Suprapubic skin (tissue), 4 donors: ENCODE measurements at places on chromosomes 5 and 9. TPM values are rescaled to one million over a fixed set of nuclear protein-coding genes. Genes with fewer than 3 reads are reported as not detected.

The FAM221B gene
- not detected for total RNA-seq

DNA sequence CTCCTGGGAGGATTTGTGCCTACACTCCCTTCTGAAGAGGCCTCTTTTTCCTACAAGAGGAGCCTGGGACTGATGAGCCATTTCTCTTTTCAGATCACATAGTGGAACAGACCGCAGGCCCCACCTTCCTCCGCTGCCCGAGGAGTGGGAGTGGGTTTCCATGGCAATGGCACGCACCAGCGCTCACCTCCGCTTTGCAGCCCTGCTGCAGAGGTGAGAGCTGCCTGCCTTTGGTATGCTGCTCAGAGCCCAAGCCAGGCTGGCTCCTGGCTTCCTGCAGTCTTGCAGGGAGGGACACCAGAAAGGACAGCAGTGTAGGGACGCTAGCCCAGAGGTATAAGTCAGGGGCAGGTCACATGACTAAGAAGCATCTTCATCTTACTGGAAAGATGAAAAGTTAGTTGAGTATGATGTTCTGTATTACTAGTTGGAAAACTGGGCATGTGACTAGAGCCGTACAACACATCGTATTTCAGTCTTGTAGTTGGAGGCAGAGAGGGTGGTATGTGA lies 12.4 kb downstream of the PTTG1 start:
- no peak for DNase-seq

GRCh38 chr9:73131461-73131860 lies 20.2 kb upstream of the ANXA1 start:
- no peak for DNase-seq

- DNase-seq, result no peak
Measured at GRCh38 chr9:136660971-136661550, 1.7 kb upstream of the EGFL7 start.

DNA sequence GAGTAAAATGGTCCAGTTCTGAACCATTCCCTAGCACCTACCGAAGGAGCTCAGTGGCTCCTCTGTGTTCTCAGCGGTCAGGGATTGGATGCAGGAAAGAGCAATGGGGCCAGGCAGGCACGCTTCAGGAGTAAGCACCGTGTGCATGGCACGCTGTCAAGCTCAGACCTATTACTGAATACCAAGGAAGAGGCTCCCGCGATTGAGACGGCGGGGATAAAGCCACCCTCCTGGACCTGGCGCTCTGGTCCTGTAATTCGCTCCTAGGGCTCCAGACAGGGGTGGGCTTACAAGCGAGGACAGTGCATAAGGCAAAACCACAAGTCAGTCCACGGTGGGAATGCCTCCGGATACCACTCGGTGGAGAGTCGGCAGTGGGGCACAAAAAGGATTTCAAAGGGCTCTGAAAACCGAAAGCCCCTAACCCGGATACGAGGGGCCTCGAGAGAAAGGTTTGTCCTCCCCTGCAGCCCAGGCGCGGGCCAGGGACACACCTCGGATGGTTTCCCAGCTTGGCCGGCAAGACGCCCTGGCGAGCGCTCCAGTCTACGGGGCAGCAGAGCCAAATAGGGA lies 988 bp downstream of the OXCT1 start:
- DNase-seq, result no peak

The SH2D3C gene
- total RNA-seq, result 7.5 TPM

DNA sequence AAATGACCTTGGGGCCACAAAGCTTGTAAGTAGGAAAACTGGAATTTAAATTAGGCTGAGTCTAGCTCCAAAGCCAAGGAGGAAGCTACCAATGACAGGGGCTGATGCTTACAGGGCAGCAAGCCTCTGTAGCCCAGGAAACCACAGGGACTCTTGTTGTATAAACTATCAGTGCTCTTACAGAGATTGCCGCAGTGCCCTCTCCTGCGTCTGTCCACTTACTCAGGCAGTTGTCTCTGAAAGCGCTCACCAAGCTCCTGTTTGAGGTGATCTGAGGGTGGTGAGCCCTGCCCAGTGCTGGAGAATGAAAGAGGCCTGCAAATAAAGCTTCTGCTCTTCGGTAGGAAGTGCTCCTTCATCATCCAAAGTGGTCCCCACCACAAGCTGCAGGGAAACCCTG lies 498.8 kb downstream of the ARHGEF28 start:
- no peak for DNase-seq

DNA sequence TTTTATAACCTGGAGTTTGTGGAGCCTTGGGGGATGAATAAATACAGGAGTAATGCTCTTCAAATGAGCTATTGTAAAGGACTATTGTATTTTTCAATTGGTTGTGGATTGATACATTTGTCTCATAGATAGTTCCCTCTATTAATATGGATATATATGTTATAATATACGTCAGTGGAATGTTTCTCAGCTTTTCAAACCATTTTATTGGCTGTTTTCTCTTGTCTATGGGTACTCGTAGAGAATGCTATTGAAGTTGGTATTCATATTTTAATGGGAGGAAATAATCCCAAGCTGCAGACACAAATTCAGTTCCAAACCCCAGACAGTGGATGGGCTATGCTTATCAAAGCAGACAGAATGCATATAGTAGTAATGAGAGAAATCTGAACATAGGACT lies 181.8 kb upstream of the DAB2 start:
- no peak for DNase-seq

DNA sequence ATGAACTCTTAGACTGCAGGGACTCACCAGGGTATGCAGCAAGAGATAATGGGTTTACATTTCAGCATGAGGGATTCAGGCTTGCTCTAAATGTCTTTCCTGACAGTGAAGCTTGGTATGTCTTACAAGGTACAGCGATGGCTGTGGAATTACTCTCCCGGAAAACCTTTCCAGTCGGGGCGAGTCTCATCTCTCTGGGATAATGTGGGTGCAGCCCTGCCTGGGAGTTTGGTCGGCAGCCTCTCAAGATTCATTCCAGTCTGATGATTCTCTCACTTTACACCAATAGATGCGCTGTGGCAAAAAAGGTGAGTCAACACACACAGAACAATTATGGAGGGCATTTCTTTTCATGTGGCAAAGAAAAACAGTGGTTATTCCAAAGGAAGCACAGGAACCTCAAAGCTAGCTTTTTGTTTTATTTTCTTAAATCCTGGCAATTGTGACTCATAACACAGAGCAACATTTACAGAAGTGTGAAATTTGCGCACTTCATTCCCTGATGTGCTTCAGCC lies 190.3 kb downstream of the DCP2 start:
- no peak for DNase-seq

The NUTM2F gene
- total RNA-seq, result not detected

The PCA3 gene
- not detected for total RNA-seq

- no peak for DNase-seq
Measured at GRCh38 chr5:122112733-122113558, 16.4 kb upstream of the ZNF474 start.

DNA sequence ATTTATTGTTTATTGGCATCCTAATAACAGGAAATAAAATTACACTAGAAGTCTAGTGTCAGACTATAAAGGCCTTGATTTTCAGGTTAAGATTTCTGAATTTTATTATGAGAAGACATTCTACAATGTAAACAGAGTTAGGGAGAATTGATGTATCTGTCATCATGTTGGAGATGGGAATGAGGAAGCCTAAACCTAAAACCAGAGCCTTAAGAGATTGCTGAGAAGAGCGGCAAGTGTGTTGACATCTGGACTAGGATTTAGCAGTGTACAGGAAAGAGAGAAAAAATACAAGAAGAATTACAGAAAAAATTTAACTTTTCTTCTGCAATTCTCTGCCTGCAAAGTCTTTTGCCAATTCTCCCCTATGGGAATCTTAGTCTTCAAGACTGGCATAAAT lies 525.5 kb downstream of the NR2F1-AS1 start:
- no peak for DNase-seq

DNA sequence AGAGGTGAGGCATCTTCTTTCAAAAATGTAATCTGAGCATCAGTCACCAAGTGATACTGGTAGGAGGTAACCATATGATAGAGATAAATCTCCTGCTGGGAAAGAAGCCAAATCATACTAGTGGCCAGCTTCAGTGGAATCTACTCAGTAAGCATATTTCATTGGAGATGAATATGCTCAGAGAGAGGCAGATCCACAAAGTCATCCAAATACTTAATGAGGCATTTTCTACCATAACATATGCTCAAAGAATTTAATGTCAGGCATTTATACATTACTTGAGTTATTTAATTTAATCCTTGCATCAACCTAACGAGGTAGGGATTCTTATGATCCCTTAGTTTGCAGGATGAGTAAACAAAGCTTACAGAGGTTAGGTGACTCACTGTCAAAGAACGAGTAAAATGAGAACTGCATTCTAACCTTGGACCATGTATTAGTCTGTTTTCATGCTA lies 50.9 kb upstream of the DMRTA1 start:
- DNase-seq, result no peak

The MARCHF11 gene
- not detected for total RNA-seq

DNA sequence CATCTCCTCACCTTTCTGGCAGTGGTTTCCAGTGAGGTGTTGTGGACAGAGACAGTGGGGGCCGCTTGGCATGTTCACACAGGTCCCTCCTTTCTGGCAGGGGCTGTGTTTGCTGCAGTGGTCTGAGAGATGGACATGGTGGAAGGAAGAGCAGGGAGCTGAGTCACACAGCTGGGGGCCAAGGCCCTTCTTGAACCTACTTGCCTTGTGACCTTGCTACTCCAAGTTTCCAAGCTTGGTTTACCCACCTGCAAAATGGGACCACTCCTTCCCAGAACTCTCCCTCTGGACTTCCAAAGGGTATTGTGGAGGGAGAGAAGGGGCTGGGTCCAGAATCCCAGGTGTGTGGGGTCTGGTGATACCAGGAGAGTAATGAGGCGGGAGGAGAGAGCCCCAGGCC lies 4.1 kb downstream of the F12 start:
- no peak for DNase-seq

The LECT2 gene
- total RNA-seq, result not detected

GRCh38 chr5:117336208-117336607 lies 761.6 kb upstream of the SEMA6A start:
- DNase-seq, result no peak

- no peak for DNase-seq
Measured at GRCh38 chr5:139385061-139386049, 2.3 kb upstream of the SLC23A1 start.

DNA sequence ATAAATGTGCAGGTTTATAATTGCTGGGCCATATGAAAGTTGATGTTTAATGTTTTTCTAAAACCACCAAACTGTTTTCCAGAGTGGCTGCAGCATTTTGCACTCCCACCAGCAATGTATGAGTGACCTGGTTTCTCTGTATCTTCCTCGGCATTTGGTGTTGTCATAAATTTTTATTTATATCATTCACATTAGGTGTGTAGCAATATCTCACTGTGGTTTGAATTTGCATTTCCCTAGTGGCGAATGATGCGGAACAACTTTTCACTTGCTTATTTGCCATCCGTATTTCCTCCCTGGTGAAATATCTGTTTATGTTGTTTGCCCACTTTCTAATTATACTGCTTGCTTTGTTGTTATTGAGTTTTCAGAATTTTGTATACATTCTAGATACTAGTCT lies 295.7 kb upstream of the TUT7 start:
- no peak for DNase-seq

DNA sequence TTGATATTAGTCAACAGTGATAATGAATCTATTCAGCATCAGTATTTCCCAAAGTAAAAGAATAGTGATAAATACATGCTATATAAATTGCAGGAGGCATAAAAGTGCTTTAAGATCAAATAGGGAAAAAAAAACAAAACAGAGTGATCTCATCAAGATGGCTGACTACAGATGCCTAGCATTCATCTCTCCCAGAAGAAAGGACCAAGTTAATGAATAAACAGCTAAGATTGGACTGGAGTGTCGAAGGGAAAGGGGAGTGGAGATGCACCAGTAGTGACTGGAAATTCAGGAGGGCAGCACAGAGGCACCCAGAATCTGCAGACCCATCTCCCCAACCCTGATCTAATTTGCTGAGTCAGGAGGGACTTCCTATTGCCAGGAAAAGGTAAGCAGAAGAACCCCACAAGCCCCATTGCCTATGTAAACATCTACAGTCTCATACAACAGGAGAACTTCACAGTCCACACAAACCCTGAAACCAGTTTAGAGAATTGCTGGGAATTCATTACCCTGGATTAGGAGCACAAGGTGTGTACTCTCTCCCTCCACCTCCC lies 699.4 kb downstream of the PTPRD start:
- no peak for DNase-seq

The DMRTA1 gene
- total RNA-seq, result 0.08 TPM

The C1QTNF3 gene
- 30.1 TPM for total RNA-seq

DNA sequence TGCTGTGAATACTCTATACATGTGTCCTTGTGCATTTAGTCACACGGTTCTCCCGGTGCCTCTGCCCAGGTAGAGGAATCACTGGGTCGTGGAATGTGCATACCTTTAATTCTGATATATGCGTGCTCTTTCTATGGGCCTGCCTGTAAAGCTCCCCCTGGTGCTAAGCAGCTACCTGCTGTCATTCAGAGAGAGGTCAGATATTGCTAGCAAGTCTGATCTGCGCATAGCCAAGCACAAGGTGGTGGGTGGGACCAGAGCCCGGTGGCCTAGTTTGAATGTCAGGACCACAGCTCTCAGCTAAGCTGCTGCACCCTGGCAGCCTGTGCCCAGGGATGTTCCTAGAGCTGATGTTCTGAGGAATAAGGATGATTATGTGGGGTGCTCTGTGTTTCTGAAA lies 33.4 kb downstream of the TJP2 start:
- DNase-seq, result no peak

The FEM1C gene
- 17.3 TPM for total RNA-seq

DNA sequence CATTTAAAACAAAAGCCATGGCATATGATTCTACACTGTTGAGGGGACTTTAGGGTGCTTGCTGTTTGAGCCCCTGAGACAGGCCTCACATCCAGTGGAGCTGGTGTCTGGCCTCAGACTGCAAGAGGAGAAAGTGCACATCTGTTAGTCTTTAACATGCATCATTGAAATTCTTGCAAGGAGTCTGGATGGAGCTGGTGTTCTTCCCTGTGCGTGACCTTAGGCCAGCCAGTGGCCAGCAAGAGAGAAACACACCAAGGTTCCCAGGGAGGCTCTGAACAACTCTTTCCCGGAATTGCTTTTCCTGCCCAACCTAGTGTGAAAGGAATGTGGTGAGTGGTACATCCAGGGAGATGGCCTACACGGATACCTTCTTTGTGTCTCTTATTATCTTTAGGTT lies 282.8 kb upstream of the TNC start:
- no peak for DNase-seq

GRCh38 chr9:19464061-19464763 lies 55.4 kb downstream of the ACER2 start:
- DNase-seq, result no peak

DNA sequence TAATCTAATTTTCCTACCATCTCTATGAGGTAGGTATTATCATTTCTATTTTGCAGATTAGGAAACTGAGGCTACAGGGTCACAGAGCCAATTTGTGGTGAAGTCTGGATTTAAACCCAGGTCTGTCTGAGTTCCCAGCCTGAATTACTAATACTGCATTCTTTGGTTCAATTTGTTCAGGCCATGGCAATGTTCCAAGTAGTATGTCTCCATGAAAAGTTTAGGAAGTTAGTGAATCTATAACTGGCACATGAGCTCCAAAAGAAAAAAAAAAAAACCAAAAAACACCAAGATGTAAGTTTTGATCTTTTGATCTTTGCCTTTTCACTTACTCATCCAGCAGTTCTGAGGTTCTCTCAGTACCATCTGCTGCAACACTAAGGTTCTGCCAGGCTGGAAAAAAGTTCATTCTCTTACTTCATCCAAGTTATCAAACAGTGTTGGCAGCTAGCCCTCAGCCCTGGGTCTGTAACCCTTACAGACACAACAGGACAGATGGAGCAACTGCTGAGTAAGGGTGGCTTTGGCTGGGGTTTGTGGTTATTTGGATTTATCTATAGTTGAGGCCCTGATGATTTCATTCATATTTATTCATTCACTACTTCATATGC lies 4.4 kb upstream of the TMEM268 start:
- no peak for DNase-seq

- no peak for DNase-seq
Measured at GRCh38 chr9:124054582-124055227, 43.1 kb downstream of the LHX2 start.
